ENCODE measurements at places on chromosomes 11 and 22. TPM values are rescaled to one million over a fixed set of nuclear protein-coding genes. Genes with fewer than 3 reads are reported as not detected.

Gene UCP3
- total RNA-seq, result under 0.01 TPM

Gene MIOX
- total RNA-seq, result not detected

Gene OR5B21
- total RNA-seq, result not detected

Gene CHRM1
- total RNA-seq, result not detected

Gene HYLS1
- 8.1 TPM for total RNA-seq

Gene BIRC3
- total RNA-seq, result 0.86 TPM

Gene SCUBE2
- 0.18 TPM for total RNA-seq

Gene ATM
- 24.8 TPM for total RNA-seq

Gene OR52H1
- not detected for total RNA-seq

Gene DSCAML1
- not detected for total RNA-seq

Gene FERMT3
- total RNA-seq, result 6.7 TPM

Gene PANX3
- total RNA-seq, result not detected

Gene MUC6
- not detected for total RNA-seq

Gene CSF2RB
- not detected for total RNA-seq

Gene ZBED5
- total RNA-seq, result 21.6 TPM

Gene ME3
- total RNA-seq, result 16.4 TPM

Gene SMIM35
- not detected for total RNA-seq

Gene TSPO
- 821 TPM for total RNA-seq

Gene SLC22A12
- not detected for total RNA-seq

Gene IFITM10
- total RNA-seq, result not detected

Measured in myometrial cell (primary cell).